Fibroblast of pulmonary artery (primary cell): ENCODE measurements at places on chromosomes 1 and 21.
A peak's percentile ranks its signal among the peaks of the same experiment; 100 is the strongest.

DNA sequence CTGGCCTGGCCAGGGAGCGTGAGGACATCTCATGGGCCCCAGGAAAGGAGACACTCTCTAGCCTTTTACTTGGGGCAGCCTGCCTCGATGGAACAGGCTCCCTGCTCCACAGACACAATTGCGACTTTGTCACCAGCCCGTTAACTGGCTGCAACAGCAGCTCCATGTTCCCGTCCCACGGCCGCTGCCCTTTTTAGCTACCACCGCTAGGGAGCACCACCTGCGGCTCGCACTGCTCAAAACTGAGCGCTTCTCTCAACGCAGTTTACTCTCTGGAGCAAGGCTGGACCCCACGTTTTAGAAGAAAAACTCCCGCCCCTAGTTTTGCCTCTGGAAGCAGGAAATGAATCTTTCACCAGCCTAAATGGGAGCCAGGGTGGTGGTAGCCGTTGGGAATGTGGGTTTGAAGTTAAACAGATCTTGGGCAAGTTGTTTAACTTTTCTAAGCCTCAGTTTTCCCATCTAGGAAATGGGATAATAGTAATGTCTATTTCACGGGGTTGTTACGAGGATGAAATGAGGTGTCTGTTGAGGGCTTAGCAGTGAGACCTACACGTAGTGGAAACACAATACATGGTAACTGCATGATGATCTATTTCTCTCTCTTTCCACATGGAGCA, 3.5 kb upstream of the LRRC38 start:
- peak; percentile 20 for DNase-seq

DNA sequence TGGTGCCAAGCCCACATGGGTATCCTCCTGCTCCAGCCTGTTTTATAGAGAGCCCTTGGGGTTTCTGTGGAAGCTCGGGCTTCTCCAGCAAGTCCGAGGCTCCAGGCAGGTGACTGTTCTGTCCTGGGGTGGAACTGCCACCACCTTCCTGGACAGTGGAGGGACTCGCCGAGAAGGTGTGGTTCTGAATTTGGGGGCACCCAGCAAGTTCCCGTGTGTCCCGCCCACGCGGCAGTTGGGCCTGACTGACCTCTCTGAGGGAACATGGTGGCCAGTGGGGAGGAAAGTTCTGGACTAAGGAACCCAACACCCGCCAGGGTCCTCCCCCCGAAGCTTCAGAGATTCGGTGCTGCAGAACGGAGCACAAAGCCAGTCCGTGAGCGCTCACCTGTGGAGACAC, 158.1 kb upstream of the C1orf174 start:
- no peak for DNase-seq

- no peak for DNase-seq
Measured at GRCh38 chr1:37951783-37952624, 5.2 kb upstream of the INPP5B start.

- no peak for DNase-seq
Measured at GRCh38 chr1:5526385-5526750, 465.9 kb downstream of the NPHP4 start.

DNA sequence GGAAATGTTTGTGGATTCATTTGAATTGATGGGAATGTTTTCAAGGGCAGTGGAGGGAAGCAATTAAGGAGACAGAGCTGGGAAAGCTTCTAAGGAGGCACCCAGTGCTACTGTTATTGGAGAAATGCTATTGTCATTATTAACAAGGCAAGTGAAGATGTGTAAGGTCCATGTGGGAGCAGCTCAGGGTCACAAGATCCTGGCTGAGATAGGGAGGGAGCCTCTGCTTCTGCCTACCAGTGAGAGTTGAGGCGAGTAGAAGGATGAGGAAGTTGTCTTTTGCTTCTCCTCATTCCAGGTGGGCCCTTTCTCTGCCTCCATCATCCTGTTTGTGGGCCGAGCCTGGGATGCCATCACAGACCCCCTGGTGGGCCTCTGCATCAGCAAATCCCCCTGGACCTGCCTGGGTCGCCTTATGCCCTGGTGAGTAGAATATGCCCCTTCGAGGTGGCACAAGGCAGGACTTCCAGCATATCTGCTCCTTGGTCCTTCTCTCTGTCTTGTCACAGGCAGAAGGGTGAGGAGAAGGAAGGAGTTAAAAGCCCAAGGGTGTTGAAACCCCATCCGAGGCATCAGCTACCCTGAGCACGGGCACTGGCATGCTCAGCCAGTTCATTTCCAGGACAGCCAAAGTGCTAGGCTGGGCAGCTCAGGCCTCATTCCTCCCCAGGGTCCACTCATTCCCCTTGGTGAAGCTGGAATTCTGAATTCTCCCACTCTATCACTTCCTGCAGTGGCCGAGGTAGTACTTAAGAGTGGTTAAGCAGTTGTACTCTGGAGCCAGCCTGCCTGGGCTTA, 3.7 kb downstream of the MFSD2A start:
- no peak for DNase-seq

GRCh38 chr1:156115514-156116374, 1.2 kb downstream of the LMNA start:
- DNase-seq = peak; percentile 85

DNA sequence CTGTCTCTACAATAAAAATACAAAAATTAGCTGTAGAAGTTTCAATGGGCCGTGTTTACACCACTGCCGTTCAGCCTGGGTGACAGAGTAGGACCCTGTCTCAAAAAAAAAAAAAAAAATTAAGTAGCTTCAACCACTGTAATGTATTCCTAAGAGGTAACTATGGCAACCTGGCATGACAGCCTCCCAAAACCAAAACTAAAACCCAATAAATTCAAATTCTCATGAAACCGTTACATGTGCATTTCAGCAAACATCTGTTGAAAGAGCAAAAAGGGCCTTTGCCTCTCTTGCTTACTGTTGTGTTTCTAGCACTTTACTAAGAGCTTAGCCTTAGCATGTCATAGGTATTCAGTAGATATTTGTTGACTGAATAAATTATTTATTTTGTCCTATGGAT, 33.5 kb downstream of the ODR4 start:
- DNase-seq = no peak

DNA sequence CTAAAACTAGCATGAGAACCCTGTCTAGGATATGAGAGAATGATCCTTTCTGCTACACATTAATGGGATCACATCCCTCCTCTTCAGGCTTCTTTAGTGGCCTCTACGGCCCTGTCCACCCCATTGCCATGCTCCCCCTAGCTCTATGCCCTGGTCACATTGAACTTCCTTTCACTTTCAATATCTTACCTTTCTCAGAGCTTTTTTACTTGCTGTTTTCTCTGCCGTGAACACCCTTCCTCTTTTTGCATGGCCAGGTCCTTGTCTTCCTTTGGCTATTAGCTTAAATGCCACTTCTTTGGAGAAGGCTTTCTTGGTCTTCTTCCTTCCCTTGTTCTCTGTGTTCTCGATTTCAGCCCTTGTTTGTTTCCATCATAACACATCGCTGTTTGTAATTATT, 97.4 kb downstream of the GIPC2 start:
- no peak for DNase-seq

- DNase-seq = no peak
Measured at GRCh38 chr1:246969621-246970020, 37.9 kb upstream of the AHCTF1 start.

GRCh38 chr1:234315588-234315987, 57.7 kb upstream of the COA6 start:
- no peak for DNase-seq

DNA sequence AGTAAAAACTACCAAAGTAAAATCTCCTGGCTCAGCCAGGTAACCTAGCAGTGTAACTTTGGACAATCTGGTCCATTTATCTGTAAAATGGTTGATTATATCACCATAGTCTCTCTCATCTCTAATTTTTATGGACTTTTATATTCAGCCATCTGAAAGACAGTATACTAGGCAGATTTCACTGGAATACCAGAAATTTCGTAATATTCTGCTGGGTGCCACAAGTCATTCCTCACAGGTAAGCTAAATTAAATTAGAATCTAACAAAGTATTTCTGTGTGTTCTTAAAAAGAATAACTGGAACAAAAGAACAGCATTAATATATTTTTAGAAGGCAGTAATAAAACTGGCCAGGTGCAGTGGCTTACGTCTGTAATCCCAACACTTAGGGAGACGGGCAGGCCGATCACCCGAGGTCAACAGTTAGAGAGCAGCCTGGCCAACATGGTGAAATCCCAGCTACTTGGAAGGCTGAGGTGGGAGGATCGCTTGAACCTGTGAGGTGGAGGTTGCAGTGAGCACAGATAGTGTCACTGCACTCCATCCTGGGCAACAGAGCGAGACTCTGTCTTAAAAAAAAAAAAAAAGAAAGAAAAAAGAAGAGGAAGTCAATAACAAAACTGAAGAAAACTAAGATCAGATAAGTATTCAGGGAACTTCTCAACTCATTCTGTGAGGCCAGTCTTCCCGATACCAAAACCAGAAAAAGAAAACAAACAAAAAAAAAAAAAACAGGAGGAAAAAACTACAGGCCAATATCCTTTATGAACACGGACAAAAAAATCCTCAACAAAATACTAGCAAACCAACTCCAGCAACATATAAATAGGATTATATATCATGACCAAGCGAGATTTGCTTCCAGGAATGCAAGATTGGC, 35.9 kb downstream of the PIK3R3 start:
- DNase-seq = no peak
